ENCODE measurements at places on chromosomes 6 and 20.

DNA sequence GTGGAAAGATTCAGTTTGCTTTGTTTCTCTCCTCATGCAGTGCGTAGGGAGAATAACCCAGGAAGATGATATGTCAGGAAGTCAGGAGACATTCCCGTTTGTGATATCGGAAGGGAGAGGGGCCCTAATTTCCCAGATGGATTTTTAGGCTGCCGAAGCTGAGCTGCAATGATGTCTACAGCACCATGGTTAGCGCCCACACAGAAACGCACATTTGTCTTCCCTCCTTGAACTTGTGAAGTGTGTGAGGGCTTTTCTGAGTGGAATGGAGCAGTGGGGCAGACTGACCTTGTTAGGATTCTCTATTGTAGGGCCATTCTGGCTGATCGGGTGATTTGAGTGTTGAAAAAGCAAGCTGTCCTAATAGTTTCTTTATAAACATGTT, 191.3 kb upstream of the ARG1 start:
- no peak for DNase-seq
- H3K4me1 ChIP-seq: peaks cover 2% of the 10 kb centered on the region
- H3K4me3 ChIP-seq: no peak overlapping the region
- H3K27ac ChIP-seq: no peak overlapping the region

DNA sequence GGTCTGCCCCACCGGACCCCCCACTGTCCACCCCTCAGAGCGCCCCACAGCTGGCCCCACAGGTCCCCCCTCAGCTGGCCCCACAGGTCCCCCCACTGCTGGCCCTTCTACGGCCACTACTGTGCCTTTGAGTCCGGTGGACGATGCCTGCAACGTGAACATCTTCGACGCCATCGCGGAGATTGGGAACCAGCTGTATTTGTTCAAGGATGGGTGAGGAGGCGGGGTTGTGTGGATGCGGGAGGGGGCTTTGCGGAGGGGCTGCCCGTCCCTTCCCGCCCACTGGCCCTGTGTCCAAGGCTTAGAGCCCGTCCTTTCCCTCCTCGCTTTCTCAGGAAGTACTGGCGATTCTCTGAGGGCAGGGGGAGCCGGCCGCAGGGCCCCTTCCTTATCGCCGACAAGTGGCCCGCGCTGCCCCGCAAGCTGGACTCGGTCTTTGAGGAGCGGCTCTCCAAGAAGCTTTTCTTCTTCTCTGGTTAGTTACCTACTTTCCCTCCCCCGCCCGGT, 4.7 kb downstream of the MMP9 start:
- H3K4me3 ChIP-seq: no peak overlapping the region
- peaks cover 5% of the 10 kb centered on the region for H3K36me3 ChIP-seq
- H3K27ac ChIP-seq: no peak overlapping the region

DNA sequence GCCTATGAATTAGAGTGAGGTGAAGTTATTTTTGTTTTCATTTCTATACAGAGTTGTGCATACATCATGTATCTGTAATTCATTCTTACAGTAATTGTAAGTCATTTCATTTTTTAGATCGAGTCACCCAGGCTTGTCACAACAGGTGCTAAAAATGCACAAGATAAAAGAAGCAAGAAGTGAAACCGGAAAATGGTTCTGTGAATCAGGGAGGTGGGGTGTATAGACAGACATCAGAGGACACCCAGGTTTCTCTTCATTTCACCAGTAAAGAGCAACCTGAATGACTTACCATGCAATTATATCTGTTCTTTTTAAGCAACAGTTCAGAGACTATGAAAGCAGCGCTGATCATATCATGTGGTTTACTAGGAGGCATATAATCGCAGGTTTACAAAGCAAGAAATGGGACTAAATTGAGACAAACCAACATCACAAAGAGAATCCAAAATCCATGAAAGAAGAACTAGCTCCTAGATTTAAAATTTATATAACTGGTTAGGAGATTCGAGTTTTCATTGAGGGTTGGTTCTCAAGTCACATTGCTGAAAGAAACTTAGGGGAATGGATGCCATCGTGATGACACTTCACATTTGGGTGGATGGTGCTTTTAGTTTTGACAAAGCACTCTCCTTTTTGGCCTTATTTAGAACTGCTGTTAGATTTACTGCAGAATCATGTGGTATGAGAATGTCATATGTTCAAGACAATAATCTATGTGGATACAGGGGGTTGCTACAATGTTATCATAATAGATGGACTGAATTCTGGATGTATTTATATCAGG, 27.9 kb upstream of the TBC1D7 start:
- H3K36me3 ChIP-seq: peaks cover 4% of the 10 kb centered on the region
- peak; percentile 44 for DNase-seq
- H3K27me3 ChIP-seq: no peaks in the 10 kb centered on the region
- H3K27ac ChIP-seq: peak overlapping the region; percentile 93

DNA sequence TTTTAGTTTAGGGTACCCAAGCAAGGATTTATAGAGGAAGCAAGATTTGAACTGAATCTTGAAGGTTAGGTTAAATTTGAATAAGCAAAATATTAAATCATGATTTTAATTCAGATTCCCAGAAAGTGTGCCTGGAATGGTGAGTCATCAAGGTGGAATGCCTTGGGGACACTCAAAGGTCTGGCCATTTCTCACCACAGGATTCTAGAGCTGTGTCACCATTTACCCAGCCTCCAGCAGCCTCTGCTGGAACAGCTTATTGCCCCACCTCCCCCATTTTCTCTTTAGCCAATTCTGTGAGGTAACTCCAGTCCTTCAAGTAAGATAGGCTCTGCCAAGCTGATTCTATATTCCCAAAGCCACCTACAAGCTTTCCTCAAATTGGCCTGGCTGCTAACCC, 181.4 kb downstream of the SIM1 start:
- H3K4me1 ChIP-seq: peaks cover 8% of the 10 kb centered on the region
- H3K36me3 ChIP-seq: no peaks in the 10 kb centered on the region
- peaks cover 23% of the 10 kb centered on the region for H3K27me3 ChIP-seq
- H3K27ac ChIP-seq: no peak overlapping the region

- H3K27me3 ChIP-seq: no peaks in the 10 kb centered on the region
- DNase-seq: no peak
- H3K27ac ChIP-seq: no peak overlapping the region
- no peak overlapping the region for H3K4me3 ChIP-seq
- H3K36me3 ChIP-seq: no peaks in the 10 kb centered on the region
These were observed 522.4 kb downstream of the HDGFL1 start for GRCh38 chr6:23091795-23092194.

- H3K36me3 ChIP-seq: peaks cover 2% of the 10 kb centered on the region
- no peak overlapping the region for H3K27ac ChIP-seq
- no peaks in the 10 kb centered on the region for H3K4me1 ChIP-seq
- no peak for DNase-seq
- H3K27me3 ChIP-seq: peaks cover 14% of the 10 kb centered on the region
These were observed 141.9 kb upstream of the EXOC2 start for GRCh38 chr6:834866-835265.

Data from activated T-helper 2 cell treated with anti-CD3 and anti-CD28 coated beads, Interferon-gamma antibody, Interleukin-2, Interleukin-4, amounts not matched to agents 10 μg/mL and 5 μg/mL and 100 μg/mL, durations not matched to agents 14 hours and 24 hours and 36 hours (primary cell).